ENCODE measurements at places on chromosomes 3 and 15. TPM values are rescaled to one million over a fixed set of nuclear protein-coding genes. Genes with fewer than 3 reads are reported as not detected.

DNA sequence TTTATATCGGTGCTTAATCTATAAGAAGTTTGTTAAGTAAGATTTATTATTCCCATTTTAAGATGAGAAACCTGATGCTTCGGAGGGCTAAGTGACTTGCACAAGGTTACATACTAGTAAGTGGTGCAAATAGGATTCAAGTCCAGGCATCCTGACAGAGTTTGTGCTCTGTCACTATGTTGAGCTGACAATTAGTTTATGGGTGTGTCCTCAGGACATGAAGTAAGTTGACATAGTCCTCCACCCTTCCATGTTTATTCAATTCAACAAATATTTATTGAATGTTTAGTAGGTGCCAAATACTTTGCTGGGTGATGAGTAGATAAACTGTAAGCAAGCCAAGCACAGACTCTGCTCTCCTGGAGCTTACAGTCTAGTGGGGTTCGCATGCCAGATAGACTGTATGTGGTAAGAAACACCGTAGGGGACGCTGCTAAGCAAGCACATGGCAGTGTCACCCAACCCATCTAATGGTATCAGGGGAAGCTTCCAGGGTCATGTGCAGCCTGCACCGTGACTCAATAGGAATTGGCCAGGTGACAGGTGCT lies 342.7 kb upstream of the SATB1 start:
- no peak overlapping the region for H3K27ac ChIP-seq
- no peaks in the 10 kb centered on the region for H3K4me1 ChIP-seq
- H3K27me3 ChIP-seq: no peaks in the 10 kb centered on the region
- H3K4me3 ChIP-seq: no peak overlapping the region
- DNase-seq: no peak

GRCh38 chr15:67880651-67881182 lies 40.9 kb upstream of the RNU6-1 start:
- peak overlapping the region; percentile 23 for H3K27ac ChIP-seq
- H3K27me3 ChIP-seq: no peaks in the 10 kb centered on the region
- no peak overlapping the region for H3K4me3 ChIP-seq
- H3K4me1 ChIP-seq: peaks cover 24% of the 10 kb centered on the region

The GASK1A gene
- total RNA-seq: 1.6 TPM

- no peaks in the 10 kb centered on the region for H3K27me3 ChIP-seq
- no peak overlapping the region for H3K4me3 ChIP-seq
- DNase-seq: peak; percentile 83
- H3K4me1 ChIP-seq: peaks cover 25% of the 10 kb centered on the region
- H3K27ac ChIP-seq: peak overlapping the region; percentile 79
These were observed 21.6 kb upstream of the PLXNA1 start for GRCh38 chr3:126961191-126961790.

GRCh38 chr3:122932251-122932967 lies 95.2 kb downstream of the SEMA5B start:
- H3K4me1 ChIP-seq: peaks cover 25% of the 10 kb centered on the region
- no peaks in the 10 kb centered on the region for H3K36me3 ChIP-seq
- DNase-seq: no peak
- no peak overlapping the region for H3K4me3 ChIP-seq
- H3K27me3 ChIP-seq: no peaks in the 10 kb centered on the region
- H3K27ac ChIP-seq: no peak overlapping the region

DNA sequence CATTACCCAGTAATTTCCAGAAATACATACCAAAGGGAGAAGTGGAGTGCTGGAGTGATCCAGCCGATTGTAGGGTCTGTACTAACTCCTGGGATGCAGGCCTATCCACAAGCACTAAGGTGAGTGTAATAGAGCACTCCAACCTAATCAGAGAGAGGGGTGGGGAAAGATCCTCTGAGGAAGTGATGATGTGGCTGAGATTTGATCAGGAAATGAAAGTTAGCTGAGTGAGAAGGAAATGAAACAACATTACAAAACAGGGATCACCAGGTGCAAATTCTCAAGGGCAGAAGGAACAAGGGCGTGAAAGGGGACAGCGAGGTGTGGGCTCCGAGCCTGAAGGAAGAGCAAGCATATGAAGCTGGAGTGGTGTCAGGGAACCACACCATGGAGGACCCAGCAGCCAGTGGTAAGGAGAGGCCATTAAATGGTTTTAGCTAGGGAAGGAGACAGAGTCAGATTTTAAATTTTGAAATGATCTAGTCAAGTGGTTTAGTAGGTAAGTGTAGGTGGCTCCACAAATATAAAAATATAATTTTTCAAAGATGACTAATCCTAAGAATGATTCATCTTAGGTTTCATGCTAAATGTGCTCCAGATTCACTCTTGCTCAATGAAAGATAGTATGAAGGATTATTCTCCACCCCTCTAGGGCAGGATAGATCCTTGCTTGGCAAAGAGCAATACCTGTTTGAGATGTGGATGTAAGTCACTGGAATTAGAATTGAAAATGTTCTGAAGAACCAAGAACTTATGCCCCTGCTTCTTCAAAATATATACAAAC lies 348.7 kb downstream of the TBL1XR1 start:
- no peak overlapping the region for H3K27ac ChIP-seq
- DNase-seq: no peak
- peaks cover 10% of the 10 kb centered on the region for H3K27me3 ChIP-seq
- no peak overlapping the region for H3K4me3 ChIP-seq
- H3K36me3 ChIP-seq: no peaks in the 10 kb centered on the region

- no peaks in the 10 kb centered on the region for H3K27me3 ChIP-seq
- H3K4me3 ChIP-seq: no peak overlapping the region
- peak overlapping the region; percentile 16 for H3K27ac ChIP-seq
- peaks cover 38% of the 10 kb centered on the region for H3K4me1 ChIP-seq
These were observed 82.5 kb downstream of the XXYLT1 start for GRCh38 chr3:195188426-195188927.

DNA sequence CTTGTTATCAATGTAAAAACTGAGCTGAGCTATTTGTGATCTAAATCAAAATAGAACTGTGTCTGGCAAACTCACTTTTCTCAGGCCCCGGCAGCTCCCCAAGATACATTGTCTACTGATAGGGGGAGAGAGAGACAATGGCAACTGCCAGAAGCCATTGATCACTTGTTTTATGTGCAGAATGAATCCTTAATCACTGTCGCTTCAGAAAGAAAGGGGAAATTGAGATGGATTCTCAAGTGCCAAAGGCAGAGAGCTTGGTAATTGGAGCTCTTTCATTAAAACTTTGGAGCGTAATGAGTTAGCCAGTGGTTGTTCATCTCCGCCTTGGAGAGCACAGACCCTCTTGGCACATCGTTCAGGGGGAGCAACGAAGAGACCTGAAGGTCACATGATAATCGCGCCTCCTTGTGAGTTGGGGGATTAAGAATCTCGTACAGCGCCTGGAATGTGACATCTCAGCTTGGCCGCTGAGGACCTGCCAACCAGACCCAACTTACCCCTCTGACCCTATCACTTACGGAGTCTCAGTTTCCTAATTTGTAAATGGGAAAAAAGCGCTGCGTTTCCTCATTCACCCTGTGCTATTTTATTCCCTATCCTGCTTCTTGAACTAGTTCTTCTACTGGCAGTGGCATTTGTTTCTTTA lies 252.8 kb downstream of the VPS13C start:
- H3K27me3 ChIP-seq: peaks cover 72% of the 10 kb centered on the region
- no peaks in the 10 kb centered on the region for H3K4me1 ChIP-seq
- no peak for DNase-seq
- H3K36me3 ChIP-seq: no peaks in the 10 kb centered on the region
